Activated naive CD8-positive, alpha-beta T cell treated with anti-CD3 and anti-CD28 coated beads for 36 hours (primary cell): ENCODE measurements at places on chromosomes 3 and 15.

GRCh38 chr3:188052169-188053035, 101.6 kb upstream of the LPP start:
- DNase-seq = no peak

DNA sequence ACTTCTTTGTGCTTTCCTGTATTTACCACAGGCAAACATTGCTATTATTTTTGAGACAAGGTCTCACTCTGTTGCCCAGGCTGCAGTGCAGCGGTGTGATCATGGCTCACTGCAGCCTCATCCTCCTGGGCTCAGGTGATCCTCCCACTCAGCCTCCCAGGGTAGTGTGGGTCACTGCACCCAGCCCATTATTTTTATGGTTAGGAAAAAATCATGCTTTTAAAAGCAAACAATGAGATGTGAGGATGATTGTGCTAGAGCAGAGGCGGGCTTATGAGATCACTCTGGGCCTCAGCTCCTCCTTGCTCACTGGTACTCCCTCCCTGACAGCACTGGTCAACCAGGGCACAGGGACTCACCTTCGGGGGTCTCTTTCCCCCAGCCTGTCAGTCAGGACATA, 2.2 kb downstream of the MAN2C1 start:
- DNase-seq = no peak

DNA sequence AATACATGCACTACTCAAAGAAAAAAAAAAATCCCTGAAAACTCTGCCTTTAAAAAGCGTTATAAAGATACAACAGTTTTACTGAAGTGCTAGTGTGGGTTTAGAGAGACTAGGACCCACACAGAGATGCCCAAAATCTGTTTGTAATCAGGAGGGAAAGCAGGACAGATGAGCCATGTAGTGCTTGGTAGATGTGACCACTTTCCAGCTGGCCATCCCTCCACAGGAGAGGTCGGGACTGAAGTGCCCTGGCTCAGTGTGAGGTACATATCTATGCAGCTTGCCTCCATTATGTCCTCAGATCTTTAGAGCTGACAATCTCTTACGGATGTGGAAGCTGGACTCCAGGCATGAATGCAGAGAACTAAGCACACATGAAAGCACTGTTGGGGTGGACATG, 57.5 kb upstream of the NANOGP8 start:
- DNase-seq = no peak

GRCh38 chr3:39809995-39810595, 686 bp downstream of the MYRIP start:
- no peak for DNase-seq

DNA sequence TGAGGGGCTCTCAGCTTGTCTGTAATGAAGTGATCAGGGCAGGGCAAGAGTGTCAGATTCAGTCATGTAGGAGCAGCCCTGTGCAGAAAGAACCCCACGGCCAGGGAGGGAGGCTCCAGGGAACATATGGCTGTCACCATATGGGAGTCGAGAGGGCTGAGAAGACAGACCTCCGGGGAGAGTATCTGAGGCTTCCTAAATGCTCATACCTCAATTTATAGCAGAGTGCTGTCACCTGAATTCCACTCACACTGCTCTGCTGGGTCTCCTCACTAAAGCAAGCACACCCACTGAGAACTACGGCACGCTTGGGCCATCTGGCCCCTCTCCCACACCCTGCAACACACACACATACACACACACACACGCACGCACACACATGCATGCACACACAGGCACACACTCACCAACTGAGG, 92.3 kb upstream of the TJP1 start:
- no peak for DNase-seq

DNA sequence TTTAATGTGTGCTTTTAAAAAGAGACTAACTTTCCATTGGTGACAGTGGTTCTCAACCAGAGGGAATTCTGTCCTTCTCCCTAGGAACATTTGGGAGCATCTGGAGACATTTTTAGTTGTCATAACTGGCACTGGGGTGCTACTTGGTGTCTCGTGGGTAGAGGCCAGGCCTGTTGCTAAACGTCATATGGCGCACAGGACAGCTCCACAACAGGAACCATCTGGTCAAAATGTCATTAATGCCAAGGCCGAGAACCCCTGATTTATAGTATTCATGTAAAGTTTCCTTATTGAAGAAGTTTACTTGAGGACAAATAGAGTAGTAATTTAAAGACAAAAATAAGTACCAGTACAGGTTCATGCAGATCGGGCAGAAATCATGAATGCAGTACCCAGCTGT, 164.2 kb downstream of the FEZF2 start:
- no peak for DNase-seq

DNA sequence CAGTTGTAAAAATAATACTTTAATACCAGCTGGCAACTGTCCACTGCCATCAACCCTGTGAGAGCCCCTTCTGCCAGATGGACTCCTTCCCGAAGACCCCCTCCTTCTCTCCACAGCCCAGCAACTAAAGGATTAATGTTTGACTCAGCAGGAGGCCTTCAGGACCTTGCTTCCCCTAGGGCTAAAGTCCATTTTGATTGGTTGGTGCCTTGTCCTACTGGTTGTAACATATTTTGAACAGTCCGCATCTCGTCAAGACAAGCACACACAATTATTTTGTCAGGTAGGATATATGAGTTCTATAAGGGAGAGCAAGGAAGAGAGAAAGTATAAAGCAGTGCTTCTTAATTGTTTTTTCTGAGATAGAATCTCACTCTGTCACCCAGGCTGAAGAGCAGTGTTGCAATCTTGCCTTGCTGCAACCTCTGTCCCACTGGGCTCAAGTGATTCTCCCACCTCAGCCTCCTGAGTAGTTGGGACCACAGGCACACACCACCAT, 18.6 kb downstream of the ACOX2 start:
- no peak for DNase-seq

- DNase-seq = no peak
Measured at GRCh38 chr3:82001276-82001923, 240.0 kb upstream of the GBE1 start.

DNA sequence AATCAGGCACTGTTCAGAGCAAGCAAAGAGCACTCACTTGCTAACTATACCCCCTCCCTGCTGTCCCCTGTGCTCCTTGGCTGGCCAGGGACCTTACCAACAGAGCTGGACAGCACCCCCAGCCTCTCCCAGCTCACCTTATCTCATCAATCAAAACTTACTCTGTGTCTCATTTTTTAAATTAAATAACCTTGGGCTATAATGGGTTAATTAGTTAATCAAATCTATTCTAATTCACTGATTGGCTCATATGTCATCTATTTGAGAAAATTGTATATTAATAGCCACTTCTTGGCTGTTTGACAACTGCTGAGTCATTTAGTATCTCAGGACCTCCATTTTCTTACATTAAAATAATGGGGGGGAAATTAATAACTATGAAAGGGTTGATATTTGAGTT, 22.9 kb downstream of the IL5RA start:
- DNase-seq = no peak

DNA sequence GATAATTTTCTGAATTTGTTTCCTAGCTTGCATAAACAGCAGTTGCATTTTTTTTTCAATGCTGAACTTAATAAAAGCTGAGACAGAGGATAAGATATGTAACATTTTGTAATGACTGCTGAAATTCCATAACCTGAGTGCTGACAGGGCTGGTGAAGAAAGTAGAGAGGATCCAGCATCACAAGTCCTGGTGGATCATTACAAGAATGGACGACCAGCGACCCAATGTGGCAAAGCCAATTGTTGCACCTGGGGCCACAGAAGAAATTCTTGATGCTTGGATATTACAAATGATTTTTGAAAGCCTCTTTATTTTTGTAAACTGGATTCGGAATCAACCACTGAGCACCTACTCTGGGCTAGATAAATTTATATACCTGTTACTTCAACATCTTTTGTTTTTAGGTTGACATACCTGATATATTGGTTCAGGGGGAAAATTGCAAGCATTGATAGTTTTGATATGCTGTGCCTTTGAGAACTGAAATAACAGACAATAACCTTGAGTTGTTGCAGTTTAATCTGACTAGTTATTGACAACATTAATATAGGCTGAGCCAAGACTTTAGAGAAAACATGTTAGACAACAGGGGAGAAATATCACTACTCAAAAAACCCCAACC, 3.9 kb upstream of the ACTL6A start:
- peak; percentile 44 for DNase-seq

GRCh38 chr3:13574083-13574797, 25.3 kb downstream of the FBLN2 start:
- no peak for DNase-seq

DNA sequence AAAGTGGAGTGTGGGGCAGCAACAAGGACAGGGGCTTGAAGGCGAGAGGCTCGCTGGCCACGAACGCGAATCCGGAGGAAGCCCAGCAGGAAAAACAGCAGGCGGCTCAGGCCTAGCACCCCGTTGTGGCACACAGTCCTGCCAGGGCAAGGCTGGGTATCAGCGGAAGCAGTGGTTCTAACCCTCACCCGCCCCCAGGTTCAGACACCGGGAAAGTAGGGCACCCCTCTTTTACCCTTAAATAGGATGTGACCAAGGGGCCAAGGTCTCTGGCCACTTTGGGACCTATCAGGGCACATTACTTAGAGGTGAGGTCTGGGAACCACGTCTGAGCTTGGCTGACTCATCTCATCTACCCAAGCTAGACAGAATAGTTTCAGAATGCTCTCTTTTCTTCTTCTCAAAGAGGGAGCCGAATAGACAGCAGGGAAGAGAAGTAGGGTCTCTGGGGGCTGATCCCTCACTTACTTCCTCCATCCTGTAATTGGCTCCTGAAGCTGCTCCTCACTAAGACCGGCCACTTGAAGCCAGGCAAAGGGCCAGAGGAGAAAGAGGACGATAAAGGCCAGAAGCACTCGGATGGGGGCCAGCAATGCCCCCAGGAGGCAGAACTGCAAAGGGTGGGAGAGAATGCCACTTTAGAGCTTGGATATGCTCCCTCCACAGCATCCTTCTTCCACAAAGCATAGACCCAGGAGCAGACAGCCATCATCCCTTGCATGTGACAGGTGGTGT, 1.7 kb downstream of the LPCAT4 start:
- no peak for DNase-seq

DNA sequence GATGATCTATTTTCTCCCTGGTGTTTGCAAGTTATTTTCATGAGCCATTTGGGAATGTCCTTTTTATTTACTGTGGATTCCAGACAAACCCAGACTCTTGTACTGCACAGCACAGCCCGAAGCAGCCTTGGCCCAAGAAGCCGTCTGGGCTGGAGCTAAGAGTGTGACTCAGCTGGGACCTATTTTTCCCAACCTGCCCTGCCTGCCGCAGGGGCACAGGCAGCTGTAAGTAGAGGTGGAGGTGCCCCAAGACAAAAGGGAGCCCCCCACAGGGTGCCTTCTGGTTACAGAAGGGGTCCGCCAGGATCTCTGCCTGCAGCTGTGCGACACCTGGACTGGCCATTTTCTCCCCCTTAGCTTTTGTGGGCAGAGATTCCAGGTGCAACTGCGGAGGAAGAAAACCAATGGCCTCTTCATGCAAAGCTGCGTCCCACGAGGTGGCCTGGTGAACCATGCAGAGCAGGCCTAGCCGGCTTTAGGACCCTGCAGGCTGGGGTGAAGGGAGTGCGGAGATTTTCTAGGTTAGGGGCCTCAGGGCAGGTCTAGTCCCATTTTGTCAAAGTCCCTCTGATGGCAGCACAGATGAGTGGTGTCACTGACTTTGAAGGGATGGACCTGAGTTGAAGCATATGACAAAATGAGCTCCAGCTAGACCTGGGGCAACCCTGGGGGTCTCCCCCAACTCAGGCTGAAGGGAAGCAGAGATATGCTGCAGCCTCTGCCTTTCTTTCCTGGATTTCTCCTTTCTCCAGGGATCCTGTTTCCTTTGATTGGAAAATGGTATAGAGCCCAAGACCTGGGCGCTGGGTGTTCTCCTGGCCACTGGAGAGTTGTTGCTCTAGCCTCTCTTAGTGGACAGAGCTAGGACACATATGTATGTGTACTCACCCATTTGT, 131.2 kb downstream of the KLF13 start:
- DNase-seq = no peak
